ENCODE measurements at places on chromosomes 7 and 10. TPM values are rescaled to one million over a fixed set of nuclear protein-coding genes. Genes with fewer than 3 reads are reported as not detected.
A peak's percentile ranks its signal among the peaks of the same experiment; 100 is the strongest.

GRCh38 chr10:45471531-45472310 lies 97.7 kb downstream of the ALOX5 start:
- DNase-seq = no peak

DNA sequence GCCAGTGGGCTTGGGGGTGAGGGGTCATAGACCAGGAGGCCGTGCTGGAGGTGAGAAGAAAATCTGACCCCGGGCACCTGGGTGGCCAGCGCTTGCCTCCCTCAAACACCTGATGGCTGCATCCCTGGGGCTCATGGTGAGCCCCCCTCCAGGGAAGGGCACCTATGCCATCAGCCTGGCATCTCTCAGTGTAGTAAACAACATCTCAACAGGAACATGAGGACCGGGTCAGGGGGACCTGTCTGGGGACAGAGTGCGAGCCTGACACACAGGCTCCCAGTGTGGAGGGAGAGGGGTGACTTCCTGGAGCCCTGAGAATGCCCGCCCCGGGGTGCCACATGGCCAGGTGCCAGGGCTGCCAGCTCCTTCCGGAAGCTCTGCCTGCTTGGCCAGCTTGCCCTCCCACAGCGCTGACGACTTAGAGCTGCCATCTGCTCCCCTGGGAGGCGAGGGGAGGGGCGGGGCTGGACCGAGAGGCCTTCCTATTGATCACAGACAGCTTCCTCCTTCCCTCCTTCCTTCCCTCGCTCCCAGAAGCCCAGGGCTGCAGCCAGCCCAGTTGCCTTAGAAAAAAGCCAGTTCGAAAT lies 12.3 kb downstream of the STX1A start:
- DNase-seq = no peak

- no peak for DNase-seq
These were observed 122.2 kb downstream of the KMT2E start for GRCh38 chr7:105136221-105136620.

Gene ATG9B
- not detected for total RNA-seq

Gene FOXP2
- 11.0 TPM for total RNA-seq

Gene PDK4
- 227 TPM for total RNA-seq

- DNase-seq = no peak
These were observed 21.0 kb downstream of the SVIL start for GRCh38 chr10:29613791-29614190.

Gene AP5Z1
- total RNA-seq = 115 TPM

Gene UTF1
- not detected for total RNA-seq

DNA sequence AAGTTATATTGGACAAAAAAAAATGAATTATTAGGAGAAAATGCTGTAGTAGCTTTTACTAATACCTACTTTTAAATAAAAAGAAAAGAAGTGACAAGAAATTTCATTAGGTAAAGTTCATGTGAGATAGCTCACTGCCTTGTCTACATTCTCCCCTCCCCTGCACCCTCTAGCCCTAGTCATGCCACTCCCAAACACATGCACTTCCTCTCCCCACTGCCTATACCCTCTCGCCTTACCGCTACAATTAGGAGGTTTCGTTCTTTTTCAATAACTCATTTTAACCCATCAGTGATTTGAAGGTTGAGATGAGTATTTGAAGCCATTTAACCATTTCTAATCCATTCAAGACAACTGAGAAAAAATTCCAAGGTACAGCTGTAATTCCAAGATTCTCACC lies 75.3 kb downstream of the HIBADH start:
- DNase-seq = no peak

GRCh38 chr7:111801277-111801676 lies 239.0 kb upstream of the IMMP2L start:
- DNase-seq = no peak

- DNase-seq = no peak
These were observed 59.5 kb upstream of the ELMO1 start for GRCh38 chr7:37508118-37508517.

Gene ADRB1
- total RNA-seq = not detected

DNA sequence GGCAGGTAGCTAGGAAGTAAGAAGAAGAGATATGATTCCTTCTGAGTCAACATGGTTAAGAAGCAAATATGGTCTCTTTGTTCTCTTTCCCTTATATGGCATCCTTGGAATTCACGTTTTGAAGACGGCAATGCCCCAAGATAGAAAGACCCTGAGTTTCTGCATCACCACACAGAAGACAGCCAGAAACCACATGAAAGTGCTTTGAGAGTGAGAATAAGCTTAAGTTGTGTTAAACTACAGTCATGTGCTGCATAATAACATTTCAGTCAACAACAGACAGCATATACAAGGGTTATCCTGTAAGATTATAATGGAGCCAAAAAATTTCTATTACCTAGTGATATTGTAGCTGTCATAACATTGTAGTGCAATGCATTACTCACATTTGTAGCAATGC lies 89.9 kb upstream of the STEAP1 start:
- DNase-seq = no peak

DNA sequence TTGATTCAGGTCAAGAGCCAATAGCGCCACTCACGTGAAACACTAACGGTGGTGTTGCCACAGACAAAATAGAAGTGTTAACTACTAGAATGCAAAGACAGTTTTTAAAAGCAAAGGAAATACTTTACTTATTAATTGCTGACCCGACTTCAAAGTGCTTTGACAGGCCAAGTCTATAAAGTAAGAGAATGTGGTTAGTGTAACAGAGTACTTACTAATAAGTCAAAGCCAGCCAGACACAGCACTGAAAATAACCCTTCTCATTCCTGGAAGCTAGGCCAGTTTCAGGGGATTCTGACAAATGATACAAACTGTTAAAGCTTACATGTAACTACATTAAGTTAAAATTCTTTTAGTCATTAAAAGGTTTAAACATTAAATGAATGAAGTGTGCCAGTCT lies 50.3 kb downstream of the ENO4 start:
- no peak for DNase-seq

GRCh38 chr10:124366825-124367224 lies 51.9 kb downstream of the OAT start:
- no peak for DNase-seq

DNA sequence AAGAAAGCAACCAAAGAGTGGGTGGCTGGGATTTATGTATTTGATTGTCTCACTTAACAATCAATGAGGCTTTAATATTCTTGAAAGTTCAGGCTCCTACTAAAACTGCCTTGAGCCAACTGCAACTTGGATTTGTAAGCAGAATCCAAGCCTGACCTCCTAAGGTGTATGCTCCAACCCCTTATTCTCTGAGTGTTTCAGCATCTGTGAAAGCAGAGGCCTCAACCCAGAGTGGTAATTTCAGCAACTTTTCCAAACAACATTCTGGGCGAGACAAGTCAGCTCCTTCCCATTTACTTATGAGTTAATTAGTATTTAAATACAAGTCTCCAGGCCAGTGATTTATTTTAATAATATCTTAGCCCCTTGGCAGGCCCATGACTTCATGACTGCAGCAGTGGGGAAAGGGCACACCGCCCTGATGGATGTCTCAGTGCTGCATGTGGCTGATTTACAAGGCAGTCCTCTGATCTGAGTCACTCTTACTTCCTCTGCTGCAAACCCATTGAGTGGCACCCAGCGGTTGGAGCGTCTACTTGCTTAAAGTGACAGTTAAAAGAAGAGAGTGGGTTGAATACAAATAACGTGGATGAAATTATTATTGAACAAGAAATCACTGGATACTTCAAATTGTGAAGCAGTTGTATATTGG lies 209.1 kb downstream of the TRIL start:
- no peak for DNase-seq

DNA sequence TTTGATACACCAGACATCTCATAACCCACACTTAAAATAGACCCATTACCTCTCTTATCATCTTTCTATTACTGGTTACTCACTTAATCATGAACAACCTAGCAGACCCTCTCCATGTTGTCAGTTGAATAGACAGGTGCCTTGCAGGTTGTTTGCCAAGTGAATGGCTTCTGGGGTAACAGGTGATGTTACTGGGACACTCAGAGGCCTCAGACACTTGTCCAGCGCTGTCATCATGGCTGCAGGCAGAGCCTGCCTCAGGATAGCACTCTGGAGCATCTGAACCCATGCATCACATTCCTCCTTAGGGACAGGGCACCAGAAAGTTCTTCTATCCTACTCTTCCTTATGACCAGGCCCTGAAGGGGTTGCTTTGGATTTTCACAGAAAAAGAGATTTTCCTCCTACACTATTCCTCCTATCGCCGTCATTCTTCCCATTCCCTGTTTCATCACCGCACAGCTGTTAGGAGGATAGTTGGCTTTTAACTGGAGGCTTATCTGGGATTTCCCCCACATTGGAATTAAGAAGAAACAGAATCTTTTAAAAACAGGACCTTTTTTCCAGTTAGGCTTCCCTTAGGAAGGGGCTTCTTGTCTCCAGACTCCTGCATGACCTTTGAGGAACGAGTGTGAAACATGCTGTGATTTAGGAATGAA lies 182.1 kb downstream of the VTI1A start:
- no peak for DNase-seq

DNA sequence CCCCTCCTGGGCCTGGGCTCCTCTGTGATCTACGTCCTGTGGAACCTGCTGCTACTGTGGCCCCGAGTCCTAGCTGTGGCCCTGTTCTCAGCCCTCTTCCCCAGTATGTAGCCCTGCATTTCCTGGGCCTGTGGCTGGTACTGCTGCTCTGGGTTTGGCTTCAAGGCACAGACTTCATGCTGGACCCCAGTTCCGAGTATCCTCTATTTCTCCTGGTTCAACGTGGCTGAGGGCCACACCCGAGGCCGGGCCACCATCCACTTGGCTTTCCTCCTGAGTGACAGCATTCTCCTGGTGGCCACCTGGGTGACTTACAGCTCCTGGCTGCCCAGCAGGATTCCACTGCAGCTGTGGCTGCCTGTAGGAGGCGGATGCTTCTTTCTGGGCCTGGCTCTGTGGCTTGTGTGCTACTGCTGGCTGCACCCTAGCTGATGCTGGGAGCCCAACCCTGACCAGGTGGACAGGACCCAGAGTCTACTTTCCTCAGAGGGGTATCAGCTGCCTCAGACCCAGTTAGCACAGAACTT lies 37.8 kb upstream of the MMD2 start:
- no peak for DNase-seq

DNA sequence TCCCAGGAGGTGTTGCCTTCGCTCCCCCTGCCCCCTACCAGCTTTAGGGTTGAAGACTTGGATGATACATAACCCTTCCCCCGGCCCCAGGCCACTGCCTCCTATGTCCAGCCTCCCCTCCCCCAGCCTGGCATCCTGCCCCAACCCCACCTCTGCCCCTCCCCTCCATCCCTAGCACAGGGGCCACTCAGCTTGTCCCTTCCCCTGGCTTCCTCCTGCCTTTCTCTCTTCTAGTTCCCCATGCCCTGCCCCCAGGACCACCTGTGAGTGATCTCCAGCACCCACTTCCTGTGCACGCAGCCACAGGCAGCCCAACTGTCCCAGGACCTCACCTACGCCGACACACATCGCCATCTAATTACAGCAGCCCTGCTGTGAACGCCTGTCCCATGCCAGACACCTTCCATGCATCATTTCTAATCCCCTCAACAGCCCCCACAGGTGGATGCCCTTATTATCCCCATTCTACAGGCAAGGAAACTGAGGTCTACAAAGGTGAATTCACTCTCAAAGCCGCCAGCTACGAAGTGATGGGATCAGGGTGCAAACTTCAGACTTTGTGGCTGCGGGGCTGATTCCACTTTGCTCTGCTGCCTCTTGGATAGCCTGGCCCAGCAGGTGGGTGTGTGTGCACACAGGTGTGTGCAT lies 82.4 kb upstream of the CHST15 start:
- no peak for DNase-seq

- no peak for DNase-seq
These were observed 251.8 kb downstream of the MTERF1 start for GRCh38 chr7:91628742-91629141.

Gene HYAL4
- total RNA-seq = not detected

- DNase-seq = peak; percentile 43
These were observed 122.5 kb downstream of the PTPN20 start for GRCh38 chr10:47033541-47034270.

- DNase-seq = no peak
These were observed 266.6 kb downstream of the DGKB start for GRCh38 chr7:14635955-14636354.

DNA sequence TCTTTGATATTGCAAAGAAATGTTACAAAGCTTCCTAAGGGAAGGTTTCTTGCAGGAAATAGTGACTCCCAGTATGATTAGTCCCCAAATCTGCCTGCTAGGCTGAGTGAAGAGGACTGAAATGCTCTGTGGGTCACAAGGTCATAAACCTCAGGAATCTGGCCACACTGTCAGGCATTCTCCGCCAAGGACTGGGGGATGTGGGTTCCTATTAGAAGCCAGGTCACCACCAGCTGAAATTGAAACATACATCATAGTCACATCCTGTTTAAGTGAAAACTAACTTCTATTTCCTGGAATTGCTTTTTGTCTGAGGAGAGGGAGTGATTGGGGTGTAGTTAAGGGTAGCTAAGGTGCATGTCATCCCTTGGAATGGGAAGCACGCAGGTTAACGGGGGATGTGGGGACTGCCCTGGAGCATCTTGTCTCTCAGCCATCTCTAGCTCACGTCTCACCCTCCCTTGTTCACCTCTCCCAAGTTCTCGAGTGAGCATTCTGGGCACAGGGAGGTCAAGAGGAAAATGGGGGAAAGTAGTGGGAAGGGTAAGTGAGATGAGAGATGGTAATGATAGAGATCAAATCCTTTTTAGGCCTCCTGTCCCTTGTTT lies 12.0 kb upstream of the GSAP start:
- no peak for DNase-seq

GRCh38 chr10:105973360-105973759 lies 1191.1 kb downstream of the SORCS1 start:
- no peak for DNase-seq

DNA sequence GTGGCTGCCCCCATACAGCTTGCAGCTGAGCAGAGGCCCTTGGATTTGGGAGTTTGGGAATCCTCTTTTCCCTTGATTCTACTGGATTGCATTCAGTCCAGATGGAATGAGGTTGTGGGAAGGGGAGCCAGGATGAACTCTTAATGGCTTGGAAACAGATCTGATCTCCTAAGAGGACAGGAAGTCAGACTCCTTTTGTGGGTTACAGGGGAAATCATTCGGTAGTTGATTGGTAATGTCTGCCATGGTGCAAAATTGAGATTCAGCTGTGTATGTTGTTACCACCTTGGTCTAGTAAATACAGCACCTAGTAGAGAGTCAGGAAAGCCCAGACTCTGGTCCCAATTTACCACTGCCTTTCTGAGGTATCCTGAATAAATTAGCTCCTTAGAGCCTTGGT lies 144.2 kb upstream of the TNRC18 start:
- no peak for DNase-seq

GRCh38 chr10:30026578-30026977 lies 32.8 kb downstream of the JCAD start:
- no peak for DNase-seq

Gene FFAR4
- not detected for total RNA-seq

GRCh38 chr10:21525367-21526187 lies at the start of gene SKIDA1:
Gene SKIDA1 (minus strand): TSS chr10:21525682. CDS start chr10:21517822, 7,860 bp downstream.
- peak; percentile 90 for DNase-seq
